ENCODE measurements at places on chromosomes 12 and 14.
A peak's percentile ranks its signal among the peaks of the same experiment; 100 is the strongest.

GRCh38 chr12:126419131-126419530, 1353.9 kb downstream of the AACS start:
- DNase-seq, result no peak

DNA sequence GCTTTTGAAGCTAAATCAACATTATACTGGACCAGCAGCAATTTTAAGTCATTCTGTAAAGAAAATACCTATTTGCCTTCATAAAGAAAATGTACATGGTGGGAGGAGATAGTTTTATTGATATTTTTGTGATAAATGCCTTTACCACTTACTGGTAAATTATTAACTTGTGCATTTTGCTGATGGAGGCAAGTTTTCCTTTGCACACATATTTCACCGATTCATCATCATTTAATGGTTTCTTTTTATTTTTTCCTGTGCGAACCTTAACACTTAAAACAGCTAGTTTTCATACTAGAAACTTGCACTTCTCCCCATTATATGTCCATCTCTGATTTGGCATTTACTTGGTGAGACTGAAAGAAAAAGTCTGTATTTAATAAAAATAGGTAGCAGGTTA, 239.3 kb downstream of the TRHDE start:
- no peak for DNase-seq

DNA sequence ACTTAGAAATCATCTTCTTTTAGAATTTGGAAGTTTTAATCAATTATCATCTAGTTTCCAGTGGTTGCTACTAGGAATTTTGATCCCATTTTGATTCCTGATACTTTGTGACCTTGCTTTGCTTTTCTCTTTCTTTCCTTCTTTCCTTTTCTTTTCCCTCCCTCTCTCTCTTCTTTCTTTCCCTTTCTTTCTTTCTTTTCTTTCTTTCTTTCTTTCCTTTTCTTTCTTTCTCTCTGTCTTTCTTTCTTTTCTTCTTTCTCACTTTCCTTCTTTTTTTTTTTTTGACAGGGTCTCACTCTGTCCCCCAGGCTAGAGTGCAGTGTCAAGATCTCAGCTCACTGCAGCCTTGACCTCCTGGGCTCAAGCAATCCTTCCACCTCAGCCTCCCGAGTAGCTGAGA, 81.5 kb upstream of the OSBPL8 start:
- no peak for DNase-seq

- DNase-seq, result no peak
Measured at GRCh38 chr12:120738252-120739030, 12.8 kb downstream of the ACADS start.

DNA sequence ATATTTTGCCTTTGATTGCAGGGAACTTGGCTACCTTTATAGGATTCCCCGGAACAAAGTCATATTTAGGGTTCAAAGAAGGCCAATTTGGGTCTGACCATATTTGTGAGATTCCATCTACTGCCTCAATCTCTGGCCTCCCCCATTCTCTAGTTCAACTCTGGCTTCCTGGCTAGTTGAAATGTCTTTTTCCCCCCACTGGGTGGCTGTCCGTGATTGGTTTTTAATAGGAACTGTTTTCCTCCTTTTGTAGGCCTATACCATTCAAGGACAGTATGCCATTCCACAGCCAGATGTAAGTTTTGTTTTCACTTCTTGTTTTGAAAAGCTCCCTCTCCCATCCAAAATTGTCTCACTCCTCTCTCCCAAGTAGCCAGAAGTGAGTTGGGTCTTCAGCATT, 13.8 kb downstream of the PCBP2 start:
- DNase-seq, result no peak

DNA sequence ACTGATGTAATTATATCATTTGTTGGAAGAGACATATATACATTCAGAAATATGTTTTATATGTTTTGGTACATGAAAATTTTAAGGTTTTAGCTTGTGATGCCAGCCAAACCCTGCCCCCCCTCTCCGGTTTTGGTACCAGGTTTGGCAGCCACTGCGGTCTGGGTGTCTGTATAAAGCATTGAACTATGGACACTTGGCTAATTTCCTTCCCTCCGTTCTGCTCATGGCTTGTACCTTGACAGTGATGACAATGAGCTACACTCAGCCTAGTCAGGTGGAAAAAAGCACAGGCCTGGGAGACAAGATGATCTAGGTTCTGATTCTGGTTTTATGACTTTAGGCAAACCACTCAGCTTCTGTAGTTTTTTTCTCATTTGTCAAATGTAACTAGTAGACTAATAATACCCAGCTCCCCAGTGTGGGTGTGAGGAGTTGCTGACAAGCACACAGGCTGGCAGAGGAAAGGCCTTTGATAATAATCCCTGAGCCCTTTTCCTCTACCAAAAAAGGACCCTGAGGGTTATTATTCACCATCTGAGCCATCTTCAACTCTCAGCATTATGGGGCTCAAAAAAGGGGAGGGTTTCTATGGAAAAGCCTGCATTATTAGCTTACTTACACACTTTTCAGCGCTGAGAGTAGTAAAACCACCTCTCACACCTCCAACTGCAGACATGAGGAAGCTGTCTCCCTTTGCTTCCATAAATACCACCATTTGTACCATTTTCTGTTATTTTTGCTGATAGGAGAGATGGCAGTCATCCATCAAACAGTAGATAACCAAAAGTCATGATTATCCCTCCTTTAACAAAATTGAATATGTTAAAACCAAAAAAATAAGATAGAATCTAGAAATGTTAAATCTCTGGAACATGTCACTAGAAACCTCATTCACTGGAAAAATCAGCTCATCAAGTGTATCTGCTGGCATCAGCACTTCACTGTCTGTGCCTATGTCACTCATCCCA, 76.3 kb upstream of the PSMC1 start:
- DNase-seq, result no peak

- DNase-seq, result no peak
Measured at GRCh38 chr14:38469156-38469555, 213.3 kb upstream of the CLEC14A start.

GRCh38 chr12:123092866-123093265, 58.0 kb downstream of the PITPNM2 start:
- DNase-seq, result no peak

- DNase-seq, result no peak
Measured at GRCh38 chr12:132618683-132619043, at the start of gene P2RX2. P2RX2 (plus strand) TSS chr12:132618776; CDS start chr12:132618817, 41 bp downstream.

GRCh38 chr12:59067083-59067482, 146.8 kb upstream of the LRIG3 start:
- DNase-seq, result no peak

GRCh38 chr14:24461336-24461735, 18.8 kb upstream of the SDR39U1 start:
- no peak for DNase-seq

DNA sequence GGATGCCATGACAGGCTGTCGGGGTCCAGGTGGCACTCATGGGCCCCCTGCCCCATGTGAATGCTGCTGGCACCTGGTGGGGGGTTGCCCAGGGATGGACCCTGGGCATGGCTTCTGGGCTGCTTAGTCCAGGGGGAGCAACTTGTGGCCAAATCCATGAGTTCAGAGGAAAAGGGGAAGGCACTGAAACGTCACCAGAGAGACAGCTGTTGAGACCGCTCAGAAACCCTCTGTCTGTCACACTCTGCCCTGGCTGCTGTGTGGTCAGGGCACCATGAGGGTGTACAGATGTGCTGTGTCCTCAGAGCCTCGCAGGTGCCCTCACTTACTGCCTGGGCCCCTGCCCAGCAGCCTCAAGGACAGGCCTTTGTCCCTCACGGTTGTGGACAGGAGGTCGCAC, 9.4 kb downstream of the CLBA1 start:
- DNase-seq, result no peak

- DNase-seq, result no peak
Measured at GRCh38 chr14:71136386-71137060, 229.3 kb downstream of the PCNX1 start.

DNA sequence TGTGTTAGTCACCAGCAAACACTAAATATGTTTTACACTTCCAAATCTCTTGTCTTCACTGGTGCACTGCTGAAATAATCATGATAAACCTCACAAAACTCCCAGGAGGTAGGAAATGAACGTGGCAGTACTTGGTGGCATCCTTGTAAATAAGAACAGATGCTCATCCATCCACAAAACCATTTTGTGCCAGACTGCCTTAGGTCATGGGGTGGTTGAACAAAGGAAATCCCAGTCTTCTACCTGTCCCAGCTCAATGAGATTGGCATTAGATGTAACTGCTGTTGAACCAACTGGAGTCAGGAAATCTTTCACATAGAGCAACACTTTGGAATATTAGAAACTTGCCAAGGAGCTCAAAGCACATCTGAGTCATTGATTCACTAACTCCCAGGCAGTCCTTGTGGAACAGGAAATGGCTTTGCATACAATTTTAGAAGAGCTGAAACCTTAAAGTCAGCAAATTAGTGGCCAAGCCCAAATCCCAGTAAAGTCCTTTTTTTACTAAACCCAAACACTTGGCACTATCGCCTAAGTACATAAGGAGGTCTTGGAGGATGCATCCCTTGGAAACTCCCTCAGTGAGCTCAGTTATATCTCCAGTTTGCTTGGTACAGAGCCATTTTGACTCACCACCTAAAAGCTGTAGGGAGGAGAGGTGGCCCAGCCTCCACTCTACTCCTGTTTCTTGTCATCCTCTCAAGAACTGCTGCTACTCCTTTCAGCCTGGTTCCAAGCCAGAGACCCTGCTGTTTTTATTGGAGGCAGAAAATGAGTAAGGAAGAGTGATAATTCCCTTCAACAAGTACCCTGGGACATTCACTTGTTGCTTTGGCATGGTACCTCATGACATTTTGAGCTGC, 208.0 kb downstream of the NOVA1 start:
- DNase-seq, result no peak

- no peak for DNase-seq
Measured at GRCh38 chr12:159156-159782, 54.7 kb downstream of the SLC6A12 start.

DNA sequence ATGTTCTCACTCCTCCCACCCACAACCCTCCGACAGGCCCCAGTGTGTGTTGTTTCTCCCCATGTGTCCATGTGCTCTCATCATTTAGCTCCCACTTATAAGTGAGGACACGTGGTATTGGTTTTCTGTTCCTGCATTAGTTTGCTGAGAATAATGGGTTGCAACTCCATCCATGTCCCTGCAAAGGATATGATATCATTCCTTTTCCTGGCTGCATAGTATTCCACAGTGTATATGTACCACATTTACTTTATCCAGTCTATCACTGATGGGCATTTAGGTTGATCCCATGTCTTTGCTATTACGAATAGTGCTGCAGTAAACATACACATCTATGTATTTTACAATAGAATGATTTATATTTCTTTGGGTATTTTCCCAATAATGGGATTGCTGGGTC, 77.5 kb downstream of the SLCO1A2 start:
- DNase-seq, result no peak

DNA sequence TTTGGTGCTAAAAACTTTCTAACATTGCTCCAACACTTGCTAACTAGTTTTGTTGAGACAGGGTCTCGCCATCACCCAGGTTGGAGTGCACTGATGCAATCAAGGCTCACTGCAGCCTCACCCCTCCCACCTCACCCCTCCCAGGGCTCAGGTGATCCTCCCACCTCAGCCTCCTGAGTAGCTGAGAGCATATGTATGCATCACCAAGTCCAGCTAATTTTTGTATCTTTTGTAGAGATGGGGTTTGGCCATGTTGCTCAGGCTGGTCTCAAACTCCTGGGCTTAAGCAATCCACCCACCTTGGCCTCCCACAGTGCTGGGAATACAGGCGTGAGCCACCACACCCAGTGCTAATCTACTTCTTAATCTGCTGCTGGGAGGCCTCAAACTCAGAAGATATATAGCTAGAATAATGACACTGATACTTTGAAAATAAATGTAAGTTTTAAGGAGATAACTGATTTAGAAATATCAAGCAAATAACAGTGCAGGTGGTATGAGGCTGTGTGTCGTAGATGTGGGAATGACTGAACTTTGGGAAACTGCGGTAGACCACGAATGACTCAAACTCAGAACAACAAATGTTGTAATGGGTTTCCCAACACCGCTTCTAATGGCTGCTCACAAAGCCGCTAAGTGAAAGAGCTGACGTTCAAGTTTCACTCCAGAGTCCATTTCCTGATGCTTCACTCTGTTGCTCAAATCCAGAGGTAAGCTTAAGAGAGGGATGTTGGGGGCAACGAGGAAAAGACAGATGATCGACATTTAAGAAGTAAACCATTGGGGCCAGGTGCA, 10.0 kb downstream of the TMCC3 start:
- DNase-seq, result no peak

GRCh38 chr12:132909030-132909368, 21.6 kb upstream of the CHFR start:
- DNase-seq, result no peak

- DNase-seq, result no peak
Measured at GRCh38 chr14:34354556-34354955, 107.5 kb downstream of the SPTSSA start.

DNA sequence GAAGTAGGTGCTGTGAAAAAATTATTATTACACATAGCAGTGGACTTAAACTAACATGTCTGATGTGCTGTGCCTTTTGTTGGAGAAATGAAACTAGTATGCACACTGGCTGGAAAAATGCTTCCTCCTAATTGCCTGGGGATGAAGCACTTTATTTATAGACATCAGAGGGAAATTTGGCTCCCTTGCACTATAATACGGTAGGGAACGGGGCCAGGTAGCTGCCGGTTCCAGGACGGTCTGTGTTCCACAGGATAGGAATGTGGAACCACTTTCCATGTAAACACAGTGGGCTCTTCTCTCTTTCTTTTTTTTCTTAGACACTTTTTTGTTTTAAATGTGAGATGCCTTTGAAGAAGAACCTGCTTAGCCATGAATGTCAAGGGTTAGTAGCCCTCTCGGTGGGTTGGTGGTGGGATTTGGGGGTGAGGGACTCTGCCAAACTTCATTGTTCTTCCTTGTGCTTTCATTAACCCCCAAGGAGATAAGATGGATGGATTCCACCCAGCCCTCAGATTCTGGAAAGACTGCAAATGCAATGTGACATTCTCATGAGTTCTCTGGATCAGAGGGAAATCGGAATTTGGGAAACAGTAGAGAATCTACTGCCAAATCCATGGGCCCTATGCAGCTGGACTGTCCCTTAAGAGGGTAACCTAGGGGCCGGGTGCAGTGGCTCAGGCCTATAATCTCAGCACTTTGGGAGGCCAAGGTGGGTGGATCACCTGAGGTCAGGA, 58.0 kb upstream of the GSC start:
- no peak for DNase-seq

DNA sequence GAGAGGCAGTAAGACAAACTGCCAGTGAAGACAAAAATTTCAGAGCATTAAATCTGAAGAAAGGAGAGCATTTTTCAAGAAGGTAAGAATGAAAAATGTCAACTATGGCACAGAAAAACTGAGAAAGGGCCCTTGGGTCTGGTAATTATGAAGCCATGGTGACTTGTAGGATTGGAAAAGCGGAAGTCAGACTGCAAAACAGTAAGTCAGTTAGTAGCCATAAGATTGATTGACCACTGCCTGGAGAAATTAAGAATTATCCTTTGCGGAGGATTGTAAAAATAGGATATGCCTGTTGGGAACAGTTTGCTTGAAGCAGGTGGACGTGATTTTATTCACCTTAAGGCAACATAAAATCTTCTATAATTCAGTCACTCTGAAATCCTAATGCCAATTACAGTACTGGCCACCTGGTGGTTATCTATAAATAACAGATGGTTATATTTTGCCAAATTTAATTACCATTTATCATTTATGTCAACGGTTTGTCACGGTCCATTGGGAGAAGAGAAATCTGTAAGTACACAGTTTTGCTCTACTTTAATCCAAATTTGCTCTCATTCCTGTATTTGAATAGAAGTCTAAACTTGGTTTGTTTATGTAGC, 127.1 kb upstream of the CNTN1 start:
- peak; percentile 88 for DNase-seq

Data from NCI-H2081 treated with DMSO at 0.1 percent for 48 hours (cell line).